ENCODE measurements at places on chromosomes 2 and 18. TPM values are rescaled to one million over a fixed set of nuclear protein-coding genes. Genes with fewer than 3 reads are reported as not detected.

DNA sequence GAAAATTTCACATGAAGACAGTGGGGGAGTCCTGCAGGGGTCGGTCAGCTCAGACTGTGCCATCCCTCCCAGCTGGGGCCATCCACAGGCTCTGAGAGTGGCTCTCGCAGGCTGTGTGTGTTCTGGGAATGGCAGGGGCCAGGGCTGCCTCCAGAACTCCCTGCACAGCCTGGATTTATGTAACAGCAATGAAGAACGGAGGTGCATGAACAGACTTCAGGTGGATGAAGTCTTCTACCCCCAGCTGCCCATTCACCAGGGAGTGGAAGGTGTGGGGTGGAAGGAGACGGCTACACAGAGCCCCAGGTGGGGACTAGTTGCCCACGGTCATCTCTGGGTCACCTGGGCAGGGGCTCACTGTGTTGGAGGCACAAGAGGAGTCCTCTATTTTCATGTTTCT lies 56.1 kb upstream of the HDAC4 start:
- no peak for DNase-seq

DNA sequence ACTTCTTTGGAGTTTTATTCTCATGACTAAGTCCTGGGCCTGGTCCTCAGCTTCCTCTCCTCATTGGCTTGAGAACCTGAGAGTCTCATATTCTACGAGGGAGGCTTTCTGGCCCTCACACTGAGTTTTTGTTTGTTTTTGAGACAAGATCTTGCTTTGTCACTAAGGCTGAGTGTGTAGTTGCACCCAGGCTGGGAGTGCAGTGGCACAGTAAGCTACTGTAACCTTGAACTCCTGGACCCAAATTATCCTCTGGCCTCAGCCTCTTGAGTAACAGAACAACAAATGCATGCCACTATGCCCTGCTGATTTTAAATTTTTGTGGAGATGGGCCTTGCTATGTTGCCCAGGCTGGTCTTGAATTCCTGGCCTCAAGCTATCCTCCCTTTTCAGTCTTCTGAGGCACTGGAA lies 22.6 kb downstream of the PRKRA start:
- no peak for DNase-seq

DNA sequence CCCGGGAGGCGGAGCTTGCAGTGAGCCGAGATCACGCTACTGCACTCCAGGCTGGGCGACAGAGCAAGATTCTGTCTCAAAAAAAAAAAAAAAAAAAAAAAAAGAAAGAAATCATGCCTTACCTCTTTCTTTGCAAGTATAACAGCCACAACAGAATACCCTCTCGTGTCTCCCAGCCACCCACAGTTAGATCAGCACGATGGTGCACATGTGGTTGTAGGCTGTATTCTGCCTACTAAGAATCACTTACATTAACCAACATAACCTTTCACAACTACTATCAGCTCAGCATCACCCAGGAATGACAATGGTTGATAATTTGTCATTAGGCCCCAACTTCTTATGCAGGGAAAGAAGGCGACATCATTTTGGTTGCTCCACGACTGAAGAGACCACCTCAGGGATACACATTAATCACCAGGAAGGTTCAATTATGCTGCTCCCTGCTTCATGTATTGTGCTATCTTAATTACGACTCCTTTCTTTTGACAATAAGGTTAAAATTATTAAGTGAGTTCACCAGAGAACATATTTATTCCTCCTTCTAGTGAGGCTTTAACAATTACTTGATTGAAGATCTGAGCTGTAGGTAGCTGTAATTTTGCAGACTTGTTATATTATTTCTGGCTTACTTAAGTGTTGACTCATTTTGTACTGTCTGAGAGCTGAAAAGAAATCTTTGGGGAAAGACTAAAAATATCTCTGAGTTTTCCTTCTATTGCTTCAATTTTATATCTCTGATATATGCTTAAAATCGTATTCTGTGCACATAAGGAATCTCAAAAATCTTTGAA lies 120.1 kb downstream of the LRP1B start:
- DNase-seq: no peak

DNA sequence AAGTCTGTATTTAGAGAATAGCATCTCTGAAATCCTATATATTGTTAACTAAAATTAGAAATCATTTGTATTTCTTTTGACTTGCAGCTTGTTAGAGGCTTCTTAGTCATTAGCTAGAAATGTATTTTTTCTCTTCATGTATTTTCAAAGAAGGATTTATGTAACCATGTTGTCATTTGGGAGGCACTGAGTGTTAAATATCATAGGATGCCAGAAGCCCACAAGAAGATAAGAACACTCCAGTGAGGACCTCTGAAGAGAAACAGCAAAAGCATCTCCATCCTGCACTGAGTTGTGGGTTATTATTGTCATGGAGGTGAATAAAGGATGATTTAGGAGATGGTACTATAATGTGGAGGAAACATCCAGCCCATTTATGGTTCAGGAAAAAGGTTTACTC lies 93.5 kb downstream of the UBE2E3 start:
- DNase-seq: no peak

GRCh38 chr2:102279391-102279735 lies 32.0 kb upstream of the IL1RL1 start:
- DNase-seq: no peak

DNA sequence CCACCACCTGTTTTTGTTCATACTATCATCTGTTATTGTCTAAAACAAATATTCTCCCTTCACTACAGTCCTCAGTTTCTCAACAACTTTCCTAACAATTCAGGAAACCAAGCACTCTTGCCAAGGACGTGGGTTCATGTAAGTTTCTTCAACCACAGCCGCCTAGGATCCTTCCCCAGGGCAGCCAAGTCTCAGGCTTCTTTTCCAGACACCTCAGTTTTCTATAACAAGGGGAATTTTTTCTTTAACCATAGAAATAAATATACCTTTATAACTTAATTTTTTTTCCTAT lies 39.4 kb upstream of the AGPS start:
- DNase-seq: no peak

DNA sequence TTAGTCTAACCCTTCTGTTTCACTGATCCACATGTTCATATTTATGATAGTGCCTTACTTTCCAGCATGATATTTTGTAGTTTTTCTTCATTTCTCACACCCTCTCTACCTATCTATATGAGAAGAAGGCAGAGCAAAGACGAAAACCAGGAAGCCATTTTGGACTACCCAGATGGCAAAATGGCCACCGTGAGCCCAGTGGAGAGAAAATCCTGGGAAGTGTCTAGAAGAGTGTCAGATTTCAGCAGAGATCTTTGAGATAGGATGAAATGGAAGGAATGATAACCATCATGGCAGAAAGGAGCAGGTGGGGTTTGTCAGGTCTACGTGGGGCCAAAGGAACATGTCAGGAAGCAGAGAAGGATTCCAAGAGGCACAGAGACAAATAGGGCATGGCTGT lies 84.0 kb upstream of the MYCN start:
- DNase-seq: no peak

- DNase-seq: peak; percentile 64
Measured at GRCh38 chr2:190382851-190383250, 25.3 kb upstream of the MFSD6 start.

DNA sequence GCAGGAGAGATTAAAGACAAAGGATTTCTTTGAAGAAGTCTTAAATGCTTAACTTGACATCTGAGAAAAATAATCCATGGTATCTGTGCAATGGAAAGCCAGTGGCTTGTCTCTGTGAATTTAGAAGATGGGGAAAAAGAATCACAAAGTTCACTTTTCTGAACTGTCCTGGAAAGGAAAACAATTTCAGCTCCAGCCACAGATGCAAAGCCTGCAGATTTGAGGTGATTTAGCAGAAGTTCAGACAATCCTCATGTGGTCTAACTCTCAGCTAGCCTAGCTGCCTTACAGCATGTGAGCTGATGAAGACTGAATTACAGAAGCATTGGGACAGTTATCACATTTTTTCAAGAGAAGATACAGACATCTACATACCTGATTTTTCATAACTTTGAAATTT lies 126.7 kb upstream of the ITGB6 start:
- no peak for DNase-seq

DNA sequence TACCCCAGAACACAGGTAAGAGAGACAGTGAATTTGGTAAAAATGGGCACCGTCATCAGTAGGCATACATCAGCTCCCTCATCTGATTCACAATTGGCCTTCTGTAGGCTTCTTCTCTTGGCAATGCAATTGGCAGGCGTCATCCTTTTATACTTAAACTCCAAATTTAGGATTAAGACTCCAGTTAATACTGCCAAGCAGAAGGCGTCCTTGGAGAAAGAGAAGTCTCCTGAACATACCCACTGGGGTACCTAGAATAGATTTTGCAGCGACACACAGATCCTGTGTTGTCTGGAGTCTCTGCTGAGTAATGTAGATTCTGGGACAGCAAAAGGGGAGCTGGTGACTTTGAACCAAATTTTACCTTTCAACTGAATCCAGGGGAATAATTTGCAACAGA lies 592 bp upstream of the METAP1D start:
- peak; percentile 8 for DNase-seq

The TBC1D8 gene
- 1.7 TPM for total RNA-seq

The CPSF3 gene
- total RNA-seq: 95.2 TPM

DNA sequence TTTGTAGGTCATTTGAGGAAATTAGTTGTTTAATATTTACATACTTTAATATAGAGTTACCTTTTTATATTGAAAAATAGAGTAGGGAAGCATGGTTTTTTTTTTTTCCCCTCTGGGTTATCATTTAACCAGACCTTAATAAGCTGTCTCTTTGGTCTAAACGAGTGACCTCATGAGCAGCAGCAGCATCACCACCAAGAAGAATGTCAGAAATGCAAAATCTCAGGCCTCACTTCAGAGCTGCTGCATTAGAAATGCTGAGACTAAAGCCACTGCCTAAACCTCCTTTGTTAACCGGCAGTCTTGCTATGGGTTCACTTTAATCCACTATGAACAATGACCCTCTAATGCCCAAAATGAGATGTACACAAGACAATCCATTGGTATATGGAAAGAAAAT lies 733.7 kb upstream of the FAM98A start:
- no peak for DNase-seq

DNA sequence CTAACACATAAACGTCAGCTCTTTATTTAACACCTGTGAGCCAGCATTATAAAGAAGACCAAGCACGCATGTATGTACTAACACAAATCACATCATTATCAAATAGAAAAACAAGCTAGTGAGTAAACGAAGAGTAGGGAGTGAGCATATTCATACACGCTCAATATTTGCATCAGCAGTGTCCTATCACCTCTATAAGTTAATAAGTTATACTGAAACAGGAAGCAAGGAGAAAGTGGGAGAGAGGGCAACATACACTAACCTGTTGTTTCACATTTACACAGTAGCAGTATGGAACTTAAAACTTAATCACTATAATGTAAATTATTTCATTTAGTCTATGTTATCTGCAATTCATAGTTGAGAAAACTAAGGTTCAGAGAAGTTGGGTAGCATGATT lies 321.5 kb upstream of the TANK start:
- DNase-seq: no peak

The DHRS9 gene
- not detected for total RNA-seq

DNA sequence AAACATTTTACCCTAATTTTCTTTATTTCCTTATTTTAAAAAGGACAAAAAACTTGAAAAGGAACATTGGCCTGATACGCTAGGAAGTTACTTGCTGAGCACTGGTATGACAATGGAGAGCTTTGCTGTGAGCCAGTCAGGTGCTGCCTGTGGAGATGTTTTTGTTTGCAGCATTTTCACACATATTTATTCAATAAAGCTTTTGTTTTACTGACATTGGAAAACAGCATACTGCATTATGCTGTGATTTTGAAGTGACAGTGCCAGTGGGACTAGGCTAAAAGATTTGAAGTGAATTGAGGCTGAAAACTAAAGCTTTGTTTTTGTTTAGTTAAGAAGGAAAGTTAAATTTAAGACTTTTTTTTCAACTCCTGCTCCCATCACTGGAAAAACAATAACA lies 470.7 kb upstream of the ZEB2 start:
- DNase-seq: no peak

The GRHL1 gene
- total RNA-seq: 2.5 TPM

The SH2D6 gene
- total RNA-seq: 3.5 TPM

DNA sequence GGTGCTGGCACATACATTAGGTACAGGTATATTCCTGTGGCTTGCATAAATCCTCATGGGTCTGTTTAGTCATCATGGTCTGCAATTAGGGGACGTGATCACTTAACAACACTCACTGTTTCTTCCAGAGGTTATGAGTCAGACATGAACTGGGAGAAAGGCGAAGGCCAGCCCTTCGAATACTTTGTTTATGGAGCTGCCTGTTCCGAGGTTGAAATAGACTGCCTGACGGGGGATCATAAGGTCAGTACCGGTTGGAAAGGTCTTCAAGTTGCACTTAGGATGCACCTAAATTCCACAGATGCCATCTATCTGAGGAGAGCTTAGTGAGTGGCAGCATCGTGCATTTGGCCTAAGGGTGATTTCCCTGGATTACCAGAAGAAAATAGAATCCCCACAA lies 76.9 kb downstream of the AOX1 start:
- no peak for DNase-seq

GRCh38 chr2:64769392-64770044 lies 115.8 kb upstream of the SERTAD2 start:
- DNase-seq: no peak

The KCNS3 gene
- not detected for total RNA-seq

DNA sequence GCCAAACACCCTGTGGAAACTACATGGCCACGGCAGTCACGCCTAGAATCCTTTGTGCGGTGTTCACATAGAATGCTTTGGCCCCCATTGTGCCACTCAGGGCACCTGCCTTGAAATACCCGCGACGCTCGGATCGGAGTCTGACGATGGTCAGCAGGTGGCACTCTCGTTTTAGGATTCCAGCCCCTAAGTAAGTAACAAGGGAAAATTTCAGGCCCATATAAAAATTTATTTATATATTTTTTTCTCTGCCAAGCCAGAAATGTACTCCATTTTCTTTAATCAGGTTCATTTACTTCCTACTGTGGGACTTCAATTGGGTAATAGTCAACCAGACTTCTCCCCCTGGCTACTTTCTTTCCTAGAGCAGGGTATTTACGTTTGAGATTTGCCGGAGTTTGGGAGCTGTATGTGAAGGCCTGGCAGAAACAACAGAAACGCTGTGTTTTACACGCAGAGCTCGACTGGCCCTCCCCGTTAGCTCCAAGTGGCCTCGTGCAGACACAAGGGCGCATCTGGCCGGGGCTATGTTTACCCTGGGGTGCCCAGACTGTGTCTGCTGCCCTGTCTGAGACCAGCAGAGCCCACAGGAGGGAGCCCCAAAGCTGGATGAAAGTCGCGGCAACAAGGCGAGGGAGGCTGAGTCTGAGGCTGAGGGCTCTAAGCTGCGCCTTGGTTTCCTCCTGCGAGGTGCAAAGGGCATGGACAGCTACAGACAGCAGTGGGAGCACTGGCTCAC lies 41.6 kb downstream of the LRRC30 start:
- DNase-seq: no peak

- no peak for DNase-seq
Measured at GRCh38 chr2:5937851-5938565, 245.8 kb downstream of the SOX11 start.

The CERKL gene
- not detected for total RNA-seq

The RPRM gene
- total RNA-seq: not detected

- DNase-seq: peak; percentile 16
Measured at GRCh38 chr18:35413163-35413511, 36.0 kb upstream of the ZNF396 start.
